ENCODE measurements at places on chromosomes 3 and 15.

- peak; percentile 11 for DNase-seq
These were observed 28.7 kb downstream of the ULK4 start for GRCh38 chr3:41933154-41933676.

- no peak for DNase-seq
These were observed 2.1 kb upstream of the ITGA11 start for GRCh38 chr15:68434021-68434420.

DNA sequence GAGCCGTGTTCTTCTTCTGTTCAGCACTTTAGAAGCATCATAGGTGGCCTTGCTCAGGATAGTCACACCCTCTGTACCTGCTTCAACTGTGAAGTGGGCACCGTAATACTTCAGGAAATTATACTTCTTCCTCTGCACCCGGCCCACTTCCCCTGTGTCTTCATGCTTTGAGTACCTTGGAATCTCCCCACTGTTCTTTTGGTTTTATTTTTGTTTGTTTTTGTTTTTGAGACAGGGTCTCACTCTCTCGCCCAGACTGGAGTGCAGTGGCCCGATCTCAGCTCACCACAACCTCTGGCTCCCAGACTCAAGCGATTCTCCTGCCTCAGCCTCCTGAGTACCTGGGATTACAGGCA is 1.7 kb downstream of the P2RY14 start:
- DNase-seq = no peak

- no peak for DNase-seq
These were observed 118.2 kb upstream of the MRPL3 start for GRCh38 chr3:131620977-131621376.

- DNase-seq = no peak
These were observed 1.5 kb upstream of the SLC35G2 start for GRCh38 chr3:136817448-136817847.

GRCh38 chr3:177680472-177680821 is 483.2 kb upstream of the TBL1XR1 start:
- no peak for DNase-seq

GRCh38 chr3:52248165-52248541 is 2.6 kb downstream of the PPM1M start:
- no peak for DNase-seq

DNA sequence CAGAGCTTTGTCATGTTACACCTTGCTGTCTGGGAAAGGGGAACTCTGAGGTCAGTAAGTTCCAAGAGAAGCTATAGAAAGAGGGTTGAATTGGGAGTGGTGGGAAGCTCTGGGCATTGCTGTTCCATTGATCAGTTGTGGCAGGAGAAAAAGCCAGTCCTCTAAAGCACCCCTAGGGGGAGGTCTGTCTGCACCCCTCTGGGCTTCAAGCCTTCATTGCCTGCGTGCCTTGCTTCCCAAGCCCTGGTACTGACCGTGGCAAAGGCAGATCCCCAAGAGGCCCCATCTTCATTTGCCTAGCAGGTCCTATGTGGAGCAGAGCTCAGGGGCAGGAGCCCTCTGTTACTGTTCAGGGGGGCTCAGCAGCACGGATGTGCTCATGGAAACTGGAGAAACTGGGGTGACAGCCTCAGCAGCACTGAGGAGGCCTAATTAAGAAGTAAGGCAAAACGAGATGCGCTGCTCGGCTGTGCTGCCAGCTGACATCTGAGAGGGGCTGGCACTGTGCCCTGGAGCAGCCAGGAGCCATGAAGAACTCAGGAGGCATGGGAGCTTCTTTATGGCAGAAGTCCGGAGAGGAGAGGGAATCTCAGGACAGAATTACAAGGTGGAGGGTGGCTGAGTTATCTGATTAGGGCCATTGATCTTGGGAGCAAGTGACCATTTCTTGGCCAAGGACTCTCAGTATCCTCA is 270.9 kb downstream of the RPLP1 start:
- DNase-seq = no peak

DNA sequence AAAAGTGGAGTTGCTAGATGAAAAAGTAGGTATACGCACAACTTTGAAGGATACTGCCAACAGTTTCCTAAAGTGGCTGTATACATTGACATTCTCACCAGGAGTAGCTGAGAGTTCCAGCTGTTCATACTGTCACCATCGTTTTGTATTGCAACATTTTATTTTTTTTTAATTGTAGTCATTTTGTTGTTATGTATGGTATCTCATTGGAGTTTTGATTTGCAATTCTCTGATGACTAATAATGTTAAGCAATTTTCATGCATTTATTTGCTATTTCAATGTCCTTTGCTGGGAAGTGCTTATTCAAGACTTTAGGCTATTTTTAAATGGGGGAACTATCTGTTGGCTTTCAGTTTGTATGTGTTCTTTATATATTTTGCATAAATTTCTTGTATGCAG is 185.1 kb upstream of the TGFBR2 start:
- DNase-seq = no peak

DNA sequence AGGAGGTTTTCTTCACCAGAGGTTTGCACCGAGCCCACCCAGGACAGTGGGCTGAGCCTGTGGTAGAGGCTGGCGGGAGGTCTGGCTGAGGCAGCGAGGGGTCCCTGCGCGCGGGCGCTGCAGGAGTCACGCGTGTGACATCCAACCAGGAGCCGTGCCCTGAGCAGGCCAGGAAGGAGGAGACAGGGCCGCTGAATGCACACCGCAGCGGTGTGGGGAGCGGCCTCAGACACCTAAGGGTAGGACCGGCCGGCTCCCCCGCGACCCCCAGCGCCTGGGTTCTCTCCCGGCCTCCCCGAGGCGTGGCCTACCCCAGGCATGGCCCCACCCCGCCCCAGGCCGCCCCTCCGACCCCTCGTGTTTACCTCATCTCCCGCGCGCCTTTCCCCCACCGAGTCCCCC is 412 bp downstream of the SLC41A3 start:
- DNase-seq = no peak

- no peak for DNase-seq
These were observed 14.9 kb upstream of the C3orf80 start for GRCh38 chr3:160210341-160210740.

GRCh38 chr15:64096668-64097384 is 1.0 kb downstream of the SNX1 start:
- no peak for DNase-seq

DNA sequence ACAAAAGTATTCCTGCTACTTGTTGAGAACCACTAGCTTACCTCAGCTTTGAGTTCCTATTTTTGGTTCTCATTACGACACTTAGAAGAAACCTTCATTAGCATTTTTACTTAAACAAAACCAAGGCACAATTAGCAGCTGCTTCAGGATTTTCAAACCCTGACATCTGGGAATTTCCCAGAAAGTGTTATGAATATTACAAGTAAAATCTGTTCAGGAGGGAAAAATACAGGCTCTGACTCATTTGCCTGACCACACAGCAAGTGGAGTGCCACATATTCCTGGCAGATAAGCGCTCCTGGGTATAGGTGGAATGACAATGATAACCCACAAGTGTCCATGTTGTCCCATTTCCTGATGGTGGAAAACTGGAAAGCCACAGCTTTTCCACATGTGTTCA is 10.3 kb upstream of the RFTN1 start:
- no peak for DNase-seq

DNA sequence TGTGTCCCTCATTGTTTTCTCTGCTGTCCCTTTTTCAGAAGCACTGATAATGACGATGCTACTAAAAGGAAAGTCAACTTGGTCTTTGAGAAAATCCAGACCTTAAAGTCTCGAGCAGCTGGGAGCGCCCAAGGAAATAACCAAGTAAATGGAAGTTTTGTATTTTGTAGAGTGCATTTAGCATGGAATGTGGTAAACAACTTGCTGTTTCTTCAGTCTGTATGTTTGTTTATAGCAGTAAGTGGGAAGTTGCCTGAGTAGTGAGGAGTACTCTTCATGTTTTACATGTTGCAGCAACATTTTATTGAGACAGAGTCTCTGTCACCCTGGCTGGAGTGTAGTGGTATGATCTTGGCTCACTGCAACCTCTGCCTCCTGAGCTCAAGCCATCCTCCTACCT is 66.0 kb downstream of the CGNL1 start:
- DNase-seq = no peak

DNA sequence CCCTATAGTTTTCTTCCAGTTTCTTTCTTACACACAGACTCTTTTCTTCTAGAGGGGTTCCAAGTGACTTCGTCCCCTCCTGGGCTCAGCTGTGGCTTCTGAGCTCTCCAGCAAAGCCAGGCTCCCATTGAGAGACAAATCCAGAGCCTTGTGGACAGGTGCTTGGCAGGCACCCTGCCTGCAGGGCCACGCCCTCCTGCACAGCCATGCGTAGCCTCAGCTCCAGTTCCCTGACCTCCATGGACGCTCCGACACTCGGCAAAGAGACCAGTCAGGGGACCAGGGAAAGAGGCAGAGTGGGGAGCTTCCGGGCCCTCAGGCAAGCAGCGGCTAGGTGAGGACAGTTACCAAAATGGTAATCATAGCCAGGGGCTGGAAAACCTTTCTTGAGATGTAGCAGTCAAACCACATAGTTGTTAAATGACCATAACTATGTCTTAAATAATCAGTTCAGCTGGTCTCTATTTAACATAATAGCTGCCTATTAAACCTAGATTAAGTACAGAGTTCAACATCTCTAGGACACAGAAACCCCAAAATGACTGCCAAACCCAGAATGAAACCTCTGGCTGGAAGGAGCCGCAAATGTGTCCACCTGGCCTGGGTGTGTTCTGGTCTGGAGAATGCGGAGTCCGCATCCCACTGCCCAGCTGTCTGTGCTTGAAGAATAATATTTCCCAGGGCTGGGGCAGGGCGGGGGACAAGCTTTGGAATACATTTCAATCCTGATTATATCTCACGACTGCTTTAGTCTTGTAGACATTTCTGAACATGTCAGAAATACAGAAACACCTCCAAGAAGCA is 69.3 kb upstream of the RGMA start:
- no peak for DNase-seq

DNA sequence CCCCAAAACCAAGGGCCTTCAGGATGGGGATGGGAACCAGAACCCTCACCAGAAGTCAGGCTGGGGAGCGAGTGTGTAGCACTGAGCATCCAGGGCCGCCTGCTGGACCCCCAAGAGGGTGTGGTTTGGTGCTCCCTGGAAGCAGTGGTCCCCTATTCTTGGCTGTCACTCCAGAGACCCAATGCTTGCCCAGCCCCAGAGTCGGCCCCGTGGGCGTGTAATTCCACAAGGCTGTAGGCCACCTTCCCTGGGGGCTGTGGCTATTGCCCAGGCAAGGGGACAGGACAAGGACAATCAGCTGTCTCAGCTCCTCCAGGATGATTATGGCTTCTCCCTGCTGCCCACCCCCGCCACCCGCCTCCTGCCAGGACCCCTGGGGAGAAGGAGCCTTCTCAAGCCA is 14.5 kb downstream of the IGDCC3 start:
- no peak for DNase-seq

- DNase-seq = no peak
These were observed 91.5 kb downstream of the CD47 start for GRCh38 chr3:107999215-107999775.

- no peak for DNase-seq
These were observed 6.0 kb downstream of the GHRL start for GRCh38 chr3:10286596-10287295.

- DNase-seq = no peak
These were observed 10.7 kb downstream of the COPB2 start for GRCh38 chr3:139378587-139379241.

GRCh38 chr3:152969557-152970300 is 134.8 kb downstream of the P2RY1 start:
- no peak for DNase-seq

DNA sequence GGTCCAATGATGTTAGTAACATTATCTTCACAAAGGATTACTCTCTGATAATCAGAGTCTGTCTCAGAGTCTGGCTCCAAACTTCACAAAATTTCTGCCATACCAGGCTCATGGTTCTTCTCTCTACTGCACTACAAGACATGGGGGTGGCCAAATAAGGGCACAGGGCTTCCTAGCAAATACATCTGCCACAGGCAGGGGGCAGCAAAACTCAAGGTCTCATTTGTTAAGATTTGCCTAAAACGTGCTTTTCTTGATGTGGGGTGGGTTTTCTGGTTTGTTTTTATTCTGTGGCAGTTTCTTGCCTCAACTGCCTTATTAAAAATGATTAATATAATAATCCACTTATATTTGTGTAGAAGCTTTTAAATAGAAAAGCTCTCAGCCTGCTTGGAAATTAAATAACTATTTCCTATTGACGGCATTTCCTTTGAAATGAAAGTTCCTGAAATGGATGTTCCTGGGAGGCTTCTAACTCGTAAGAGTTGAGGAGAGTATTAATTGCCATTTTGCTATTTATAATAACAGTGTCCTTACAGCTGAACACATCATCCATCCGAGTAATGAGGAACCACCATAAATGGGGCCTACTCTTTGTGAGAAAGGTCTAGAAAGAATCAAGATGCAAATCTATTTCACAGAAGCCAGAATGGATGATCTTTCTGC is 53.8 kb downstream of the SST start:
- DNase-seq = no peak

- no peak for DNase-seq
These were observed 182.2 kb upstream of the ICE2 start for GRCh38 chr15:60661080-60661645.

DNA sequence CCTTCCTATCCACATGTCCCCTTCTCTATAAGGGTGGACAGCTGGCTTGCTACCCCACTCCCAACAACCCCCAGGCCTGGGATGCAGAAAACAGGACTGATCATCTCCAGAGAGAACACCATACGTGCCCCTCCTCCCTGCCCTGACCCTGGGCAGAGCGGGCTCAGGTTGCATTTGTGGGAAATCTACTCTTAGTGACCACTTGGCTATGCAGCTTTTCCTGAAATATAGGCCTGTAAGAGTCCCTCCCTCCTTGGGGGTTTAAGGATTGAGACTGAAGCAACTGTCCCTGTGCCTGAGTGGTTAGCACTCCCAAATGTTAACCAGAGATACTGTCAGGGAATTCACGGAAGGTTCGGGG is 11.7 kb downstream of the SH2D7 start:
- DNase-seq = no peak

- DNase-seq = no peak
These were observed 5.1 kb upstream of the NEDD4 start for GRCh38 chr15:55998478-55998877.

GRCh38 chr15:68023307-68024101 is 30.6 kb upstream of the PIAS1 start:
- DNase-seq = no peak
